ENCODE measurements at places on chromosomes 6 and 20.

DNA sequence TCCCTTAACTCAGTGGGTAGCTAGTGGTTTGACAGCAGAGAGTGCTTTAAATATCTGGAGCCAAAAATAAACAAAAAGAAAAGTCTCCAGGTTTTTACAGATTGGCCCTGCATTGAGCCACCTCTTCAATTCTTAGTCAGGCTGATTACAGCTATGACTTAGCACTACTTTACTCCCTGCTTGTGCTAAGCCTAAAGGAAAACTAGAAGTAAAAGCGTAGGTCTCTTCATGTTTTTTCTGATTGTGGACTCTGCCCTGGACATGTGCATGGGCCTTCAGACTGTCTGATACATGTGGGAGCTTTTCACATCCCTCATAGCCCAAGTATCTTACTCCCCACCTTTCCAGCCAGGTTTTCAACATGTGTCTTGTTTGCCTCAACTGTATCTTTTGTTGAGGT is 33.3 kb downstream of the KPNA5 start:
- no peak for DNase-seq

DNA sequence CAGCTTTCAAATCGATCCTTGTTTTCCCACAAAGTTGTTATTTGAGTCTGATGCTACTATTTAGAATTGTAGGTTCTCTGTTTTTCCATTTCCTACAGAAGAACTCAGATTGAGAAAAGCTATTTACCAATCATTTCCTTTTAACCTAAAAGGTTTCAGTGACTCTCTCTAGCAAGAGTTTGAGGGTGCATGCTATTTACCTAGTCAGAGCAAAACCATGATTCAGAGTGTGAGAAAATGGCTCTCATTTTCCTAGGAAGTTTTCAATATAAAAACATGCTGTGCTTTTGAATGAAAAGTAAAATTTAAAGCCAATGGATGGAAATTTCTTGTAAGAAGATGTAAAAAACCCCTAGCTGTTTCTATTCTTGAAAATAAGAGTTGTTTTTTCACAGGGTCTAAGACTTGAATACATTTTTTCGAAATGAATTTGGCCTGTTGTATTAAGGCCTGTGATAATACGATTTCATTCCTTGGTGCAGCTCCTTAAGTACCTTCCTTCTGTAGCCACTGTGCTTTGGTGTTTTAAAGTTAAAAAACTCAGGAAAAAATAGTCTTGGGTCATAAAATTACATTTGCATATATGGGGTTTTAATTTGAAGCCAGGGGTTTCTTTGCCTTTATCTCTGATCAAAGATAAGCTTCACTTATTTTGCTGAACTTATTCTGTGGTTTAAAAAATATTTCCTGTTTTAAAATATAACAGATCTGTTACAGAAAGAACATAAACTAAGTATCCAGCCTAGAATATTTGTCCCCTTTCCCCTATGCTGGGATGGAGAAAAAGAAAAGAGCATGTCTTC is 18.0 kb upstream of the RSPH3 start:
- no peak for DNase-seq

DNA sequence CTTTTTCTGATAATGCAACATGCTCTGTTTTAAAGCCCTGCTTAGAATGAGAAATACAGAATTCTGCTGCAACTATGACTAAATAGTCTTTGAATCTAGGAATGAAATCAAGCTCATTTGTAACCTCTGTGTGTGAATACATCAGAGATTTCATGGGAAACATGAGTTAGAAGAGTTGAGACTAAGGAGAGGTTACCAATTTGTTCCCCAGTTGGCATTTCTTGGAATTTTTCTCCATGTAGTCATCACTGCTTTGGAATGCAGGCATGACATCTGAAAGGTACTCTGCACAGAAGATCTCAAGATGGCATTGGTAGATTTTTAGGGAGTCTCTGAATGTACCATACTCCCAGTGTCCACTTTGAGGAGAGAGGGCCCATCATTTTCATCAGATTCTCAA is 237.2 kb downstream of the TFAP2A start:
- DNase-seq, result no peak

DNA sequence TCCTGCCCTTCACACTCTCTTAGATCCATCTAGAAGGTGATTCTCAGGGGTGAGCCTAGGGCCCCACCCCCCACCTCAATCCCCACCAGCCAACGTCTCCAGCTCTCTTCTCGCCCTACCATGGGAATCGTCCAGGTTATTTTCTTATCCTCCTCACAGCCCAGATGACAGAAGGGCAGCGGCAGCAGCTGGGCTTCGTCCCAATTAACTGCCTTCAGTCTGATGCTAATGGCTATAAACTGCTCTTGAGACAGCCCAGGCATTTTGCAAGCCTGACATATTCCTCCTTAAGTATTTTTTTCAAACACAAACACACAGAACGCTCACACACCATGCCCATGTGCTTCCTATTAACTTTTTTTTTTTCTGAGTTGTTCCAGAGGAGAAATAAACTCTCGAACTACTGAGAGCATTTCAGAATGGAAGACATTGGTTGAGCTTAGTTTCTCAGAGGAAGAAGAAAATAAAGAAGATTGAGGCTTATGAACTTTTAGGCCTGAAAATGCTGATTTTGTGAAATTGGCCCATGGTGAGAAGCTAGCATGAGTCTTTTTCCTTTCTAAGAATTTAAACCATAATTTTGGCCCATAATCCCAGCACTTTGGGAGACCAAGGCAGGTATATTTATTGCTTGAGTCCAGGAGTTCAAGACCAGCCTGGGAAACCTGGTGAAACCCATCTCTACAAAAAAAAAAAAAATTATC is 124.6 kb downstream of the EYA2 start:
- DNase-seq, result no peak

DNA sequence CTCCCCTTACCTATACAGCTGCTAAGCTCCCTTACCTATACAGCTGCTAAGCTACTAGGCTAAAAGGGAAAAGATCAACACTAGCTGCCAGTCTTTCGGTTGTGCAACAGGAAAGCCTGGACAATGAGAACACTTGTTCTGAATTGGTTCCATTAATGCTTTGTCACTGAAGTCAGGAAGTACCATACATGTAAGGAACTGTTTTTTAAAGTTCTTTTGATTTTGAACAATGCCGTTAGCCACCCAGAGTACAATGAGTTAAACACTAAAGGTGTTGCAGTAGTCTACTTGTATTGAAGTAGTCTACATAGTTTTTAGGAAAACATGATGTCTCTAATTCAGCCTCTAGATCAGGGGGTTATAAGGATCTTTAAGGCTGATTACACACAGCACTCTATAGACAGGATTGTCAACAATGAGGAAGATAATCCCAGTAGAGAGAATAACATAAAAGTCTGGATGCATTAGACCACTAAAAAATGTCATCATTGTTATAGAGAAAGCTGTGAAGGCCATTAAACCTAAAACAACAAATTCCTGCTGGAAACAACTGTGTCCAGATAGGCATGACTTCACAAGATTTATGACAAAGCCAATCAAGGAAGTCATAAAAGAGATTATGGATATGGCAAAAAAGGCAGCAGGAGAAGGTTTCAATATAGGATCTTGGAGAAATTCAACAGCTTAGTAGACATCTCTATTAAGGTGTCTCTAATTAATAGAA is 306.3 kb downstream of the PHF3 start:
- no peak for DNase-seq

DNA sequence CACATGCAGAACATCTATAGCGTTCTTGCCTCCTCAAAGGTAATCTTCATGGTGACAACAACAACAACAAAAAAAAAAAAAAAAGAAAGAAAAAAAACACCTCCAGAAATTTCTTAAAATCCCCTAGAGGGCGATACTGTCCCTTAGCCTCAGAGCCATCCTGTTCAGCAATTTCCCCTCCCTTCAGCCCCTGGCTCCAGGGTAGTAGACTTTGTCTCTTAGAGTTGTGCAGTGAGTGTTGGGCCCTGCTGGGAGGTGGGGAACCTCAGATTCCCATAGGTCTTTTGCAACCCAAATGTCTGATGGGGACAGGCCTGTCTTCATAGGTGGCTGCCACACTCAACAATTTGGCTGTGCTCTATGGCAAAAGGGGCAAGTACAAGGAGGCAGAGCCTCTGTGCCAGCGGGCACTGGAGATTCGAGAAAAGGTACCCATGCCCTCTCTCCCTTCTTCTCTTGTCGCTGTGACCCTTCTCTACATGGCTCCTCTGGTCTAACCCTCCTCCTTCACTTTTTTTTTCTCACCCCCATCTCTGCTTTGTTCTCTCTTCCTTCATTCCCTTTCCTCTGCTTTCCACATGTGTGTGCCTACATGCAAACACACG is 6.0 kb upstream of the PTK7 start:
- no peak for DNase-seq

DNA sequence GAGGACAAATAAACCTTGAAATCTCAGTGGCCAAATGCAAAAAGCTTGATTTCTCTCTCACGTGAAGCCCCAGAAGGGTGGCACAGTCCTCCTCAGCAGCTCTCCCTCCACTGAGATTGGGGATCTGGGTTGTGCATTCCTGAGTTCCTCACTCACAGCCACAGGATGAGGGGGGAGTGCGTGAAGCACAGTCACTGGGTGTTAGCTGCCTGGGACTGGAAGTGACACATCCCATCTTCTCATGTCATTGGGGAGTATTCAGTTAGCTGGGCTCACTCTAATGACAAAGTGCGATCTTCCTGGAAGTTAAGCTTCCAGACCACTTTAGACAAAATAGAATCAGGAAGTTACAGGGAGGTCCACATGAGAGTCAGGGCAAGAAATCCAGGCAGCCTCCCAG is 192.2 kb upstream of the LRFN2 start:
- no peak for DNase-seq

DNA sequence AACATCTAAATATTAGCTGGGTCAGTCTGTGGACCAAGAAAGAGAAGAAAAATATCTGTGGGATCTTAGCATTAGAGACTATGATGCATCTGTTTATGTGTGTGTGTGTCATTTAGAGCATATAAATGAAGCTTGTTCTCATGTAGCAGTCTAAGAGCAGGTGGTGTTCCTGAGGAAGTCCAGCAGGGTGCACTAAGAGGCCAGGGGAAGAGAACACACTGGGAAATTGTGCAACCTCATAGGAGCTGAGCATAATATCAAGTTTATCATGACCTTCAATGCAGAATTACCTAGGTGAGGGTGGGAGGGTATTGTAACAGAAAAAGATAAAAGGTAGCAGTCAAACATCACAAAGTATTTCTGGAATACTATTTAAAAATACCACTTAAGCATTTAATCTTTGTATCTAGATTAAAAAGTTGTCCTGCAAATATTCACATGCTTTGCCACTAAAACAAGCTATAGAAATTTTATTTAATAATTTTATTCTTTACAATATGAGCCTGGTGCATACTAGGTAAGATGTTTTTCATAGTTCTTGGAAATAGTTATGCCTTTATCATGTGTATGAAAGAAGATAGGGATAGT is 80.5 kb downstream of the SMPDL3A start:
- DNase-seq, result no peak

GRCh38 chr6:46684771-46685170 is 2.9 kb upstream of the TDRD6 start:
- no peak for DNase-seq

- no peak for DNase-seq
Observed at GRCh38 chr20:16381444-16381843, 191.8 kb downstream of the KIF16B start.

DNA sequence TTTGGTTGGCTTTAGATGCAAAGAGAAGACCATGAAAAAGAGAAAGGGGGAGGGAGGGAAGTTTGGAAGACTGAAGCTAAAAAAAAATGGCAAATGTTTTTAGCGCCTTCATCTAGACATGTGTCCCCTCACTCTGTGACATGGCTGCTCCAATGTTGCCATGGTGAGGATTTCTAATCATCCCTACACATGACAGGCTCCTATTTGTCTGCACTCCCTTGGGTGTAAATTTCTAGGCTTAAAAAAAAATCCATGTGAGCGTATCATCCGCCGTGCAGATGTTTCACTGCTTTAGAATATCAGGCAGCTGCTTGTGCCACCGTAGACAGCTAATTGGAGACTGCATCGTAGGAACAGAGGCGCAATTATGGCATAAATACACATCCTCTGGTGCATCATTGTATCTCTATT is 761.1 kb upstream of the MMS22L start:
- no peak for DNase-seq

- peak; percentile 14 for DNase-seq
Observed at GRCh38 chr20:57089699-57090144, 176.7 kb downstream of the BMP7 start.

DNA sequence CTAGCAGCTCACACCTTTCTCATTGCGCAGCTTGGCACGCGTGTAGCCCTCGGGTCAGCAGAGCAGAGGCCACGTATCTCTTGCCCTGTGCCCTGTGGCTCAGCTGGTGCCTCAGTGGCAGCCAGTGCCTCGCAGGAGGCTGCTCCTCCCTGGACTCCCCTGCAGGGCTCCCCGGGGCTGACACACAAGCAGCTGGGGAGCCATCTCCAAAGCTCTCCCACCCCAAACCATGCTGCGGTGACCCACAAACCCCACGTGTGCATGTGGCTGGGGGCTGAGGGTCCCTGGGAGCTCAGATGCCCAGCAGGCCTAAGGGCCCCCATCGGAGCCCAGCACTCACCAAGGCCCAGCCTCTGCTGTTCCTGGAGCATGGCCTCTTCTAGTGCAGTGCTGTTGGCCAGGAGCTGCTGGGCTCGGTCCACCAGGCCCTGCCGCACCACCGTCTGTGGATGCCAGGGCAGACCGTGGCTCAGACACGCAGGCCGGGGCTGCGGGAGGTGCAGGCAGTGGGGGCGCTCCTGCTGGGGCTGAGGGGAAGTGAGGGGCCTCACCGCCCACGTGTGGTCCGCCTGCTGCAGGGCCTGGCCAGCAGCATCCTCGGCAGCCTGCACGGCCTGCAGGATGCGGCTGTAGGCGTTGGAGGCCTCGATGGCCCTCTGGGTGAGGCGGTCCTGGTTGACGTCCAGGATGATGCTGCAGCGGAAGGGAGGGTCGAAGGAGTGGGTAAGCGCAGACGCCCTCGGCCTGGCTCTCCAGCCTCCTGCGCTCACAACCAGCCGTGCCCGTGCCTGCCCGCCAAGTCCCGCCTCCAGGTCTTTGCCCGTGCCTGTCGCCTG is 13.8 kb downstream of the ADRM1 start:
- no peak for DNase-seq

- no peak for DNase-seq
Observed at GRCh38 chr6:20946022-20946421, 411.8 kb downstream of the CDKAL1 start.

GRCh38 chr6:107114926-107115694 is at the start of gene BEND3:
BEND3 (minus strand) TSS chr6:107115515; CDS start chr6:107099285, 16,230 bp downstream.
- peak; percentile 9 for DNase-seq

- no peak for DNase-seq
Observed at GRCh38 chr6:42276034-42276890, 58.6 kb upstream of the MRPS10 start.

DNA sequence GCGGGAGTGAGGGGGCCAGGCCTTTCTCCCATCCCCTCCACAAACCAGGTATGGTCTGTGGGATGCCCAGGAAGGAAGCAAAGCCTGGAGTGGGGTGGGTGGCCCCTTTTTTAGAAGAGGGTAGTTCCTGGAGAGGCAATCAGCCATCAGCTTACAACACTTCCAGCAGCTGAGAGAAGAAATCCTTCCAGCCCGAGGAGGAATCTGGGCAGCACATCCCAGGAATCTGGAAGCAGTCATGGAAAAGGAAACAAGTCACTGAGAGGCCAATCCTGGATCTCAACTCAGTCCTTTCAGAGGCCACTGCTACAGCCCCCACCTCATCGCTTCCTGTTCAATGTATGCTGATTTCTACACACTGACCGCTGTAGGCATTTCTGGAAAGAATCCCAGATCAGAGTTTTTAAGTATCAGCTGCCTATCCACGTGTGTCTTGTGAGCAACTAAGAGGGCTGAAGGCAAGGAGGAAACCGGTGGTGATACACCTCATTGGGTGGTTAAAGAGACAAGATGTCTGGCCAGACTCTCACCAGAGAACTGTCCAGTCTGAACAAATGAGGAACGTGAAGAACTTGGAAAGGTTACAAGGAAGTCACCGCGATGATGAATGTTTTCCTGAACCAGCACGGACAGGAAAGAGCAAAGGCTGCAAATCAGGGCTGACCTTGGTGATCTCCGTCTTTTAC is 92.9 kb upstream of the SHLD1 start:
- no peak for DNase-seq

GRCh38 chr6:139644821-139645220 is 270.4 kb upstream of the CITED2 start:
- DNase-seq, result no peak
